Activated CD4-positive, alpha-beta T cell treated with anti-CD3 and anti-CD28 coated beads, Interleukin-2, amount 50 U/mL, for 16 hours (primary cell): ENCODE measurements at places on chromosomes 6 and 20.

- no peak for DNase-seq
Observed at GRCh38 chr6:6518631-6519427, 69.7 kb upstream of the LY86 start.

- no peak for DNase-seq
Observed at GRCh38 chr20:46590443-46590842, 40.0 kb upstream of the OCSTAMP start.

- DNase-seq: no peak
Observed at GRCh38 chr6:75643173-75643572, 41.5 kb downstream of the SENP6 start.

- peak; percentile 70 for DNase-seq
Observed at GRCh38 chr6:135233686-135234491, 52.8 kb downstream of the MYB start.

DNA sequence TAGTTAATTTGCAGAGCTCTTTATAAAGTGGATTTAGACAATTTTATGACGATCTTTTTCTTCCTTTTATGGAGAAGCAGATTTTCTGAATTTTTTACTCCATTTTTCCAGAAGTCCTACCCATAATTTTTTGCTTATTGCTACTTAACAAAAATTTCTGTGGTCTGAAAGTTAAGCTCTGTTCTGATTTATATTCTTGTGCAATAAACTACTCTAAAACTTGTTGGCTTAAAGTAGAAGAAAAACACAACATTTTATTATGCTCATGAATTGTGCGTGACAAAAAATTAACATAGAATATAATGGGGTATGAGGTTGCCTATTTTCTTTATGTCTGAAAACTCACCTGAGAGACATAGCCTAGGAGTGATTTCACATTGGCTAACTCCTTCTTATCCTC lies 2.6 kb downstream of the DEFB113 start:
- no peak for DNase-seq

GRCh38 chr6:15887491-15888461 lies 224.9 kb upstream of the DTNBP1 start:
- no peak for DNase-seq
